ENCODE measurements at places on chromosomes 2 and 18.

- no peak for DNase-seq
Observed at GRCh38 chr2:166173263-166173662, 45.4 kb upstream of the SCN1A start.

- DNase-seq = no peak
Observed at GRCh38 chr2:134154246-134154645, 99.6 kb upstream of the MGAT5 start.

DNA sequence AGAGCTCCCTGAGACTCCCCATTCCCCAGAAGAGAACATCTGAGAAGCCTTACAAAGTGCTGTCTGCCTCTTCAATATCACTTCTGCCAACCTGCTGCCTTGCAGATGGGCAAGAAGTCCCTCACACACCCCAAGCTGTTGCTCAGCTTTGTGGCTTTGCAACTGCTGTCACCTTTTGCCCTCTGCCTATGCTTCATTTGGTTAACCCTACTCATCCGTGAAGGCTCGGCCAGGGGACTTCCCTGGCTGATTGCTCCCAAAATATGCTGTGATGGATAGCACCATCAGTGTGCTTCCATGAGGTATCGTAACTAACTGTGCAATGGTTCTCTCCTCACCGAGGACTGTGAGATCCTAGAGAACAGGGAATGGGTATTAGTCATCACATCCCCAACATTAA is 88.9 kb upstream of the CYP1B1 start:
- peak; percentile 35 for DNase-seq

DNA sequence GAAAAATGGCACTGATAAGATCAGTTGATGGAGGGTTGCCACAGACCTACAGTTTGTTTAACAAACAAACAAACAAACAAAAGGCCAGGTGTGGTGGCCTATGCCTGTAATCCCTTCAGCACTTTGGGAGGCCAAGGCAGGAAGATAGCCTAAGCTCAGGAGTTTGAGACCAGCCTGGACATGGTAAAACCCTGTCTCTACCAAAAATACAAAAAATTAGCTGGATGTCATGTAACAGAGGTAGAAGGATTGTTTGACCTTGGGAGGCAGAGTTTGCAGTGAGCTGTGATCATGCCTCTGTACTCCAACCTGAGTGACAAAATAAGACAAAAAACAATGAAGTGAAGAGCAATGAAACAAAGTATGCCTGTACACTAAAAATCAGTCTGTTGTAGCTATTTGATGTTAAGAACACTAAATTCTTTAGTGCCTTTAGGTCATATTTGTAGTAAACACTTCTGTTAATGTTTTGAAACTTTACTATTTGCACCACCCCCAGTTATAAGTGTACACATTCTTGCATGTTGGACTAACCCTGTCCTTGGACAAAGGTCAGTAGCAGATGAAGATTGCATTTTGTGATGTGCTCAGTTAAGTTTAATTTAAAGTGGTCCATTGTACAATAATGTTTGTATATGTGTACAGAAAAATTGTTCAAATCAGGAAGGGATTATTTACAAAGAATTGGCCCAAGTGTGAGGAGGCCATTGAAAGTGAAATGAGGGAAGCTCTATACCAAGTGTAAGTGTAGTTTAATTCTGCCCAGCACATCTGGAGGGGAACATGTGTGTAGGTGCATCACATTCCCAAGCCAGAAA is 73.9 kb downstream of the KYNU start:
- no peak for DNase-seq

GRCh38 chr2:234570476-234570875 is 73.6 kb upstream of the ARL4C start:
- DNase-seq = no peak

DNA sequence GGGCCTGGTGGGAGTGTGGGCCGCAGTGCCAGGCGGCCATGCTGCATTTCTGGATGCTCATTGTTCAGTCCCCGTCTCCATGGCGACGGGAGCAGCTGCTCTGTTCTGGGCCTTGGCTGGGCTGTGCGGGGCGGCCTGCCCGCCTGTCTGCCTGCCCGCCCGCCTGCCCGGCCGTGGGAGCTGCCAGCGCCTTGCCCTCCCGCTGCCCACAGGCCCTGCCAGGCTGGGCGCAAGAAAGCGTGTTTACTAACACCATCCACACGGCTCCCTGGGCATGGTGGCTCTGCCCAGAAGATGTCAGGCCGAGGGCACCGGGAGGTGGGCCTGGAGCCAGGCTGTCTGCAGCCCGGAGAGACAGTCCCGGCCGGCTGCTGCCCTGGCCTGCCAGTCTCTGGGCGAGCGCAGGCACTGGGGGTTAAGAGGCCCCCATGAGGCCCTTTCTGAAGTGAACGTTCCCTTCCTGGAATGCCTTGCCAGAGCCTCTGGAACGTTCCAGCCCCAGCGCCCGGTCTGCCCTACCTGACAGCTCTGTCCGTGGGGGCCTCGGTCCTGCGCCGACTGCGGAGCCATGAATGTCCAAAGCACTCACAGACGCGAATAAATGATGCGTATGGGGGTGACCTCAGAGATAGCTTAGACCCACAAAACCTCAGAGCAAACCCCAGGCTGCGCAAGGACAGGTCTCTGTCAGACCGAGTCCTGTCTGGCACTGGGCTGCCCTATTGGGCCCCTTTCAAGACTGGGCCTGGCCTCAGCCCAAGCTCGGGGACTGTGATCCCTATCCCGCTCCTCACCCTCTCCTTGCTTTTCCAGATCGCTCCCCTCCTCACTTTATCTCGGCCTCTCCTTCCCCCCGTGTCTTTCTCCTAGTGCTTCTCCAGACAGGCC is 44.3 kb downstream of the MYCN start:
- peak; percentile 42 for DNase-seq

- no peak for DNase-seq
Observed at GRCh38 chr2:105712981-105713596, 31.6 kb upstream of the NCK2 start.

- DNase-seq = no peak
Observed at GRCh38 chr2:64259312-64259711, 115.1 kb upstream of the PELI1 start.

- DNase-seq = no peak
Observed at GRCh38 chr18:56488739-56489138, 149.7 kb downstream of the TXNL1 start.

- no peak for DNase-seq
Observed at GRCh38 chr18:58862356-58862755, 2.3 kb upstream of the ZNF532 start.

DNA sequence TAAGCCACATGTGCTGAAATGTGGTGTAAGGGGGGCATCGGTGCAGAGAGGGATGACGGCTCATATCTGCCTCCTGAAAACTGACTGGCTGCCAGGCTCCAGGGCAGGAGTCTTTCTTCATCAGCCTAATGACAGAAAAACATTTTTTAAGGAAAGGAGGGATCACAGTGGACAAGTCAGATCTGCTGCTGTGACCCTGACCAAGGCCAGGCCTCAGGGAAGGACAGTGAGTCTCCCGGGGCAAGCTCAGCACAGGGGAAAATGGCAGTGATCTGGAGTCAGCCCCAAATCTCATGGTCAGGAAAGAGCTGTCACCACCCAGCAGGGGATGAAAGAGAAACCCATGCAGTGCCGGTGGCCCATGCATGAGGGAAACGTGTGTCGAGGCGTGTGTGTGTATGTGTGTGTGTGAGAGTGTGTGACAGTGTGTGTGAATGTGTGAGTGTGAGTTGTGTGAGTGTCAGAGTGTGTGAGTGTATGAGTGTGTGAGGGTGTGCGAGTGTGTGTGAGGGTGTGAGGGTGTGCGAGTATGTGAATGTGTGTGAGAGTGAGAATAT is 134.5 kb downstream of the INHBB start:
- no peak for DNase-seq

All from nephron progenitor cell (in vitro differentiated cells).